ENCODE measurements at places on chromosomes 7 and 10.

DNA sequence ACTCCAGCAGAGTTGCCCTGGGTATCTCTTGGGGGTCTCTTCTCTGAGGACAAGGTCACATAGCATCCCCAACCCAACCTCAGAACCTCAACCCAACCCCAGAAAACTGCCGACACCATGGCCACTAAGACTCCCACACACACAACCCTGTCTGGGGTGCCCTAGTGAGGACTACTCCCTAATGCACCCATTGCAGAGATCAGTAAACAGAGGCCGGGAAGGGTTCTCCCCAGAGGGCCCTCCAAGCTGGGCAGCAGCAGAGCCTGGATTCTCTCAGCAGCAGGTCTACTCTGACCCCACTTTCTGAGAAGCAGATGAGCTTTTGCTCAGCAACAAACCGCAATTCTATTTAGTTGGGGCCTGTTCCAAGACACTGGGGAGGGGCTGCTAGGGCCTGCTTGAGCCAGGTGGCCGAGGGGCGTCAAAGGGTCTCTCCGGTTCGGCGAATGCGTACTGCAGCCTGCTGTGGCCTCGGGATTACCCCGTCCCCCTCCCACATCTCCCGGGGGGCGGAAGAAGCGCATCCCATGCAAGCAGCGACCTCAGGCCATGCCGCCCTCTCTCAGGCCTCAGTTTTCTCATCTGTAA, 828 bp downstream of the OGDHL start:
- no peak for DNase-seq

DNA sequence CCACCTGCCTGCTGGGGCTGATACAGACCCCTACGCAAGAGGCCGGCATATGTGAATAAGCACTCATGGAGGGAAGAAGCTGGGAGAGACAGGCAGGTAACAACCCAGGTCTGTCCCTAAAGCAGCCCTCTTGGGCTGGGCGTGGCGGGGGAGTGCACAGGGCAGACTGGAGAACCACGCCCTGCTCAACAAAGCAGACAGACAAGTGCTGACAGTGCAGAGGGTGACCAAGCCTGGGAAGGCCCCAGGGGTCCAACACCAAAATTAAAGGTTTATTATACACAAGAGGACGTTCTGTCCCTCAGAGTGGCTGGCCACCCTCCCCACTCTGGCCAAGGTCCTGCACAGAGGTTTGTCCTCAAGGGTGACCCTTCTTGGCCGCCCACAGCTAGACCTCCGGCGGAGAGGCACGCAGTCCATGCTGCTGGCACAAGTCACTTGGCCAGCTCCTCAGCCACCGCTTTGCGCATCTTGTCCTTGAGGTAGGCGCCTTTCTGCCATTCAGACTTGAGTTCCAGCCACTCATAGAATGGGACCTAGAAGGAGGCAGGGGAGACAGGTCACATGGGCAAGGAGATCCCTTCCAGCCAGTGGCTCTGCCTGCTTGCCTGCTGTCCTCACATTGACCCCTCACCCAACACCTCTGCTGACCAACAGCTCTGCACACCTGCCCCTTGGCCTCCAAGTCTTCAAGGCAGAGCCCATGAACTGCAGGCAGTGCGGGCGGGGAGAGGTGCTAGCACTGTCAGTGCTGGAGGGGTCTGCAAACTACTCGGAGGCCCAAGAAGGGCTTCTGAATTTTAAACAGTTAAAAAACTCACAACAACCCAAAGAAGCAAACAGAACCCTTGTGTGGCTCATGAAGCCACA, 11.4 kb upstream of the NACAD start:
- DNase-seq = no peak

DNA sequence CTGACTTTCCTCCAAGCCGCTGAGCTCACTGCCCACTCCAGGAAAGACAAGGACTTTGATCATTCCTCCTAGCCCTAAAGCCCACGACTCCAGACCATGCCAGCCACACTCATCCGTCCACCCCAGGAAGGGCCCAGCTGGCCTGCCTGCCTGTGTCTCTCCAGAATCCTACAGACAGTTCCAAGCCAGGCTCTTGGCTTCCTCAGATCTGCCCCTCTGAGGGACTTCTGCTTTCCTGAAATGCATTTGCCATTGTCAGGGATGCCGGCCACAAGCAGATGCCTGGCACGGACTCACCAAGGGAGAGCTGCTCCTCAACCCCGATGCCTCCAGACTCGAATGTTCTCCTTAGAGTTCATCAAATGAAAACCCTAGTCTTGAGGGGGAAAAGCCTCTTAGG, 155.8 kb downstream of the OAT start:
- no peak for DNase-seq

DNA sequence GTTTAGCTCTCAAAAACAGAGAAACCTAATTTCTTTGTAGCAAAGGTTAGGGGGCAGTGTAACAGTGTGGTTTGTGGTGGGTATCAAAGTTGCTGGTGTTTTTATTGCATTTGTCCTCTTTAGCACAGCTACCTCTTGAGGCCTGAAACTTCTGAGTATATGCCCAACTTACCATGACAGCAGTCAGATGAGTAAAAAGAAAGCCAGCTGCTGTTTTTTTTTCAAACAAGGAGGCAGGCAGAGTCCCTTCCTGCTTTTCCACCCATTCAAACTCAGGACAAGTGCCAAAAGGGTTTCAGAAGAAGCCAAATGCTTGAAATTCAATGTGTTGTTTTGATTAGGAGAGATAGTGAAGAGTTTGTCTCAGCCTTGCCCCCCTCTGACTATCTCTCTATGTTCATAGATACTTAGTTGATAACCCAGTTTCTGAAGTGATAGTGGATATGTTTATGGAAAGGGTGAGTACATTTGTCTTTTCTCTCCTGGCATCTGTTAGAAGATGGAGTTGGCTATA, 23.1 kb downstream of the GBF1 start:
- no peak for DNase-seq

DNA sequence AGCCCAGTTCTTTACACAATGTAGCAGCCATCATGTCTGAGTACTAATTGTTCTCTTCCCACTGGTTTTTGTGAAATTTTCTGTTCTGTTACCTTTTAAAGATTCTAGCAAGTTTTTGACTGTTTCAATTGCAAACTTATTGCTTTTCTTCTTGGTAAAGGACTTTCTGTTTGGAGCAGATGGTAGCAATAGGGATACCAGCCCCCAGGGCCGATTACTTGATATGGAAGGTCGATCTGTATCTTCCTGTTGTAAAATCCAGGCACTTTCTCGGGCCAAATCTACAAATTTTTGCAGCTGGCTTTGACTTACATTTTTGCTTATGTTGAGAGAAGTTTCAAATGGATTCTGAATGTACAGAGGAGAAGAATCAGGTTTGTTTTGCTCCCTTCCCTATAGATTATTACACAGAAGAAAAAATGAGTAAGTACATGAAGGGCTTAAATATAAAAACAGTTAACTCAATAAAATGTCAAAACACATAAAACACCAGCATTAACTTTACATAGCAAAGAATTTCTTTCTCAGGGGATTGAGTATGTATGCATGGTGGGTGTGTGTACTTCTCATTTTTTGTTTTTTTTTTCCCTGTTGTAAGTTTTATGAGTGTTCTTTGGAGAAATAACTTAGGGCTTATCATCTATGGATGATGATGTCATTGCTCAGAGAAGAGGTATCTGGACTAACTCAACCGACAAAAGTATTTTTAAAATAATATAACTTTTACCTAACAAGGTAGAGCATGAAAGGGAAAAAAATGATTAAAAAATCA, 35.3 kb downstream of the MTPAP start:
- DNase-seq = no peak

DNA sequence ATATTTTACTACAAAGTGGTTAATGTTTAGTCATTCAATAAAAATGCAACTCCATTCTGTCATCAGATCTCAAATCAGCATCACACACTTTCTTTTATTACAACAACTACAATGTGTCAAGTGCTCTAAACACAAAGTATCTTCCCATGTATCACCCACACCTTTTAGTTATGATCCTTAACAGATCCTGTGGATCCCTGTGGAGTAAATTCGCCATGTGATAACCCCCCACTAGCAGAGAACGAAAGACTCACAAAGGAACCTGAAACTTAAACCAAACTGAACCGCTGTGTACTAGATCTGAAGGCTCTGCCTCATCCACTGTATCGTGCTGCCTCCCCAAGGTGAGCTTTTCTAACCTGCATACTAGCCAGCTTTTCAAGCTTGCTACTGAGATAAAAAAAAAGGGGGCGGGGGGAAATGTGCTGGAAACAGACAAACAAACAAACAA, 1.7 kb downstream of the DPY19L1 start:
- DNase-seq = no peak

GRCh38 chr7:24871770-24872169, 108.2 kb downstream of the OSBPL3 start:
- DNase-seq = no peak

DNA sequence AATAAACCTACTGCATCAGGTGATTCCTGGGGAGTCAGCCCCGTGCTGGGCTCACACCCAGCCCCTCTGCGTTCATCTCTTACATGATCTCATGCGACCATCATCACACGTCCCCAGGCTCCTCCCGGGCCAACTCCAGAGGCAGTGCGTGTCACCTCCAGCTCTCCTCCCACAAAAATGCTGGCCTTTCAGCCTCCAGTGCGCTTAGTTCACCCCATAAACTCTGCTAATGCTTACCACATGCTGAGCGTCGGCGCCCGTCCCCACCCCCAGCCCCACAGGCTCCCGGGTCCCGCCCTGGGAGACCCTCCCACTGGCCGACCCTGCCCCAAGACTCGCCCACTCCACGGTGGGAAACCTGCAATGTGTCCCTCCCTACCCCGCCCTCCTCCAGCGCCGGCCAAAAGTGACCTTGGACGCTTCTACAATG, 816 bp upstream of the SDK1 start:
- DNase-seq = no peak

GRCh38 chr10:111560027-111560426, 483.2 kb downstream of the ADRA2A start:
- DNase-seq = no peak

DNA sequence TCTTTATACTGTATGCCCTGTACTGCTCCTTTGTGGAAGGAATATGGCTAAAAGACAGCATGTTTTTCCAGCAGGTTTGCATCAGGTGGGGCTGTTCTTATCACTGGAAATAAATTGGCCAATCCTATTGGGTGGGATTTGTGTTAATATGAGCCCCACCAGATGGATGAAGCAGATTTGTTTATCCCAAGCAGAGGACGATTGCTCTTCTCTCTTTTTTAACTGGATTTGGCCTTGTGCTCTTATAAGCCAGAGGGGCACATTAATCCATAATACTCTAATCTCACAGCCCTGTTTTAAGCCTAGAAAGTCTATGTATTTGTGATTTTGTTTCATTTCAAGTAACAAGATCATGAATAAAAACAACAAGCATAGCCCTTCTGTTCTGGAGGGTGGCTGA, 240.1 kb upstream of the ADARB2 start:
- DNase-seq = no peak

GRCh38 chr7:27917774-27918314, 177.9 kb downstream of the TAX1BP1 start:
- DNase-seq = no peak

- no peak for DNase-seq
Observed at GRCh38 chr7:84422790-84423189, 228.2 kb upstream of the SEMA3A start.

DNA sequence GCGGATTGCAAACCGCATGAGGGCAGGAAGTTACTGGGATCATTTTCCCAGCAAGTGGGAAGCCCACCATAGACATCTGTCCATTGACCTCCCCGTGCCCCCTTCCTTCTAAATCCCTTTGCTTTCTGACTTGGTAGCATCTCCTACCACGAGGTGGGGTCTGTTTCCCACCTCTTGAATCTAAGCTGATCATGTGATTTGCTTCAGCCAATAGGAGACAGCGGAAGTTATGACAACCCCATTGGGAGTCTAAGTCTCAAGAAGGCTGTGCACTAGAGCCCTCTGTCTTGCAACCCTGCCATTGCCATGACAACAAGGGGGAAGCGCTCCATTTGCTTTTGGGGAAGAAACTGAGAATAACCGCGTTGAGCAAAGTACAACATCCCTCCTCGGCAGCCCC, 39.2 kb upstream of the CARD11 start:
- DNase-seq = no peak

DNA sequence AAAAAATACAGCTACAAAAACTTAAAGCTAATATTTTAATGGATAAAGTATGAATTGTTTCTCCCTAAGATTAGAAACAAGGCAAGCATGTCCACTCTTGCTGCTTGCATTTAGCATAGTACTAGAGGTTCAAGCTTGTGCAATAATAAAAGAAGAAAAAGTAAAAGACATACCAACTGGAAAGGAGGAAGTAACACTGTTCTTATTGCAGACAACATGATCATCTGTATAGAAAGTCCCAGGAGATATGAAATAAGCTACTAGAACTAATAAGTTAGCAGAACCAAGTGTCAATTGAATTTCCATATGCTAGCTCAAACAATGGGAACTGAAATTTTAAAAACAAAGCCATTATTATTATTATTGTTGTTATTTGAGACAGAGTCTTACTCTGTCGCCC, 20.0 kb upstream of the RABGEF1 start:
- no peak for DNase-seq

- no peak for DNase-seq
Observed at GRCh38 chr7:143343596-143343995, 18.9 kb downstream of the FAM131B start.

- DNase-seq = no peak
Observed at GRCh38 chr10:14573666-14574261, 200.9 kb downstream of the FAM107B start.

- DNase-seq = no peak
Observed at GRCh38 chr7:139727151-139727705, 50.6 kb downstream of the HIPK2 start.

DNA sequence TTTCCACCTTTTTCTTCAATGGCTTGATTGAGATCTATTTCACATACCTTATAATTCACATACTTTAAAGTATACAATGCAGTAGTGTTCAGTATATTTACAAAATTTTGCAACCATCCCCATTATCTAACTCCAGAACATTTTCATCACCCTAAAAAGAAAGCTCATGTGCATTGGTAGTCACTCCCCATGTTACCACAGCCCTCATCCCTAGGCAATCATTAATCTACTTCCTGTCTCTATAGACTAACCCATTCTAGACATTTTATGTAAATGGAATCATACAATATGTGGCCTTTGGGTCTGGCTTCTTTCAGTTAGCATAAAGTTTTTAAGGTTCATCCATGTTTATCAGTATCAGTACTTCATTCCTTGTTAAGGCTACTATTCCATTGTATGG, 214.2 kb downstream of the WDR11 start:
- DNase-seq = no peak

DNA sequence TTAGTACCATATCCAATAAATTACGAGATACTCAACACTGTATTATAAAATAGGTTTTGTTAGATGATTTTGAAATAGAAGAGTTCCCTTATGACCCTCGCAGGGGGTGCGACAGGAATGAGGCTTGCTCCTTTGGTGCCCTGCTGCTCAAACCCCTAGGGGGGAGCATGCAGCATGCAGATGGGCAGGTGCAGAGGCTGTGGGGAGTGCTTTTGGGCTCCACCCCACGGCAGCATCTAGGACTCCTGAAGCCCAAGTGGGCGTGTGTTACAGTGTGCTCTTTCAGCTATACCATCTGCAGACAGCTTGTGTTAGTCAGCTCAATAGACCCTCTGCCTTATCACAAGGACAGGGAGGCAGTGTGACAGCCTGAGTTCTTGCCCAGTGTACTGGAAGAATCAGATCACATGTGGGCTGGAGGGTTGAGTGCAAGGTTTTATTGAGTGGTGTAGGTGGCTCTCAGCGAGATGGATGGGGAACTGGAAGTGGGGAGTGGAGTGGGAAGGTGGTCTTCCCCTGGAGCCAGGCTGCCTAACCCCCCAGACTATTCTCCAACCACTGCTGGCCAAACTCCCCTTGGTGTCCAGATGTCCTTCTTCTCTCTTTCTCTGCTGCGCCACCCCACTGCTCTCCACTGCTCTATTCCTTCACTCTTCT, 3.1 kb upstream of the MRC1 start:
- DNase-seq = no peak

Measured in right hindlimb (tissue), 1 donor.